ENCODE measurements at places on chromosomes 4 and X.

DNA sequence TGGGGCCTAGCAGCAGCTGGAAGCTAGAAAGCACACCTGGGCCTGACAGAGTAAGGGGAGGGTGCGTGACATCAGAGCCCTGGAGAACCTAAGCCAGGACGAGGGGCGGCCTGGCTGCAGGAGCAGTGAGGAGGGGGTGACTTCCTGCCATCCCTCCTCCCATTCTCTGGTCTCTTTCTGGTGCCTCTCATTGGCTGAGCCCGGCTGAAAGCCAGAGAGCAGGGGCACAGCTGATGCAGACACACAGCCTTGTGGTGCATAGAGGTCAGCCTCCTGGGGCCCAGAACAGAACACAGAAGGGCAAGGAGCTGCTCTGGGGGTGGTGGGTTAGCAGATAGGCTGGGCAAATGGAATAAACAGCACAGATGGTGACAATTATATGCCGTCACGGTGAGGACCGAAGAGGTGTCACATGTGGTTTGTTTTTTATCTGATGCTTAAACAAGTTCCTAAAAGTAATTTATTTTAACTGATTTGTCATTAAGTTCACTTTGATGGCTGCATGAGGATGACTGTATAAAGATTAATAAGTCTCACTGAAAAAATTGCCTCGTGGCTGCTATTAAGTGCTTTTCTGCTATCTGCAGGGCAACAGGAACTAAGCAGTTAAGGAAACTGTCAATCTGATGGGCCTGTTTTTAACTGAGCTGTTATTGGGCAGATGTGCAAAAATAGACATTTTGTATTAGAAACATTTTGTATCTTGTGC, 102.0 kb downstream of the FNIP2 start:
- DNase-seq, result no peak

DNA sequence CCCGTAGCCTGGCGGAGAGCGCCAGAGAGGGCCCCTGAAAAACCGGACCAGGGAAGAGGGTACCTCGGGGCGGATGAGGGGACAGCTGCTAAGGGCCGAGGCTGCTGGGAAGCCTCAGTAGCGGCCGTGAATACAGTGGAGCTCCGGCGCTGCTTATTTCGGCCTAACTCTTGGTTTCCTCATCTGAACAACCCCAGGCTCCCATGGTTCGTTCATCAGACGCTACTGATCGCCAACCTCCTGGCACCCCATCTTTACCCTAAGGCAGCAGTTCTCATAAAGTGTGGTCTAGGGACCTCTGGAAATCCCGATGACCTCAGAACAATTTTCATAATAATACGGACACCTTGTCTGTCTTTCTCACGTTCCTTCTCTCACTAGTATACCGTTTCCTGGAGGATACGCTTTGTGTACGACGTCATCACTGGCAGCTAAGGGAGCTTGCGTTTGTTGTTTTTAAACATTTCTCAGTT, 645 bp upstream of the RAB28 start:
- peak; percentile 46 for DNase-seq

- DNase-seq, result no peak
These were observed 208.1 kb upstream of the ARSJ start for GRCh38 chr4:114187592-114187991.

DNA sequence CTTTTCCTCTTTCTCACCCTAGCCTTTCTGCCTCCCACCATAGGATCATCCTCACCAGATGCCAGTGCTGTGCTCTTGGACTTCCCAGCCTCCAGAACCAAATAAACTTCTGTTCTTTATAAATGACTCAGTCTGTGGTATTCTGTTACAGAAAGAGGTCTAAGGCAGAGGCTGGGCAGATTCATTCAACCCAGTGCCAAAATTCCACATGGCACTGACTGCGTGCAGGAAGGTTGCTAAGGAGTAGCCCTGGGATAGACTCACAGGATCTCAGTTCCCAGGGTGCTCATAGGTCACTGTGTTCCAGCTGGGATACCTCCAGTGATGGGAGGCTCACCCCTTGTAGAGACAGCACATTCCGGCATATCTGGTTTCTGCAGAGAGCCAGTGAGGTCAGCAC, 22.0 kb downstream of the SORCS2 start:
- no peak for DNase-seq

DNA sequence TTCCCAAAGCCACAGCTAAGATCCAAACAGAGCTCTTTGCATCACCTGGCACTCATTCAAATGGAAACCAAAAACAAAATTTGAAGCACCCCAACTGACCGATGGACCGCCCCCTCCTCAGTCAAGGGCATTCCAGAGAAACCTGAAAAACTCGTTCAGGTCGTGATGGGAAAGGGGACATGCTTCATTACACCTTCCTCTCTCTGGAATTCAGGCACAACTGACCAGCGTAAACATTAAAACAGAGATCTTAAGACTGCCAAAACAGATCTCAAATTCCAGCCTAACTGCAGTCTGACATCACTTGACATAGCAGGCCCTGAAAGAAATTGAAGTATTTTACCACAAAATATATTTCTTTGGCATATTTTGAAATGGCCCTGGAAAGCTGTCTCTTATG, 28.5 kb downstream of the PTTG2 start:
- DNase-seq, result no peak

DNA sequence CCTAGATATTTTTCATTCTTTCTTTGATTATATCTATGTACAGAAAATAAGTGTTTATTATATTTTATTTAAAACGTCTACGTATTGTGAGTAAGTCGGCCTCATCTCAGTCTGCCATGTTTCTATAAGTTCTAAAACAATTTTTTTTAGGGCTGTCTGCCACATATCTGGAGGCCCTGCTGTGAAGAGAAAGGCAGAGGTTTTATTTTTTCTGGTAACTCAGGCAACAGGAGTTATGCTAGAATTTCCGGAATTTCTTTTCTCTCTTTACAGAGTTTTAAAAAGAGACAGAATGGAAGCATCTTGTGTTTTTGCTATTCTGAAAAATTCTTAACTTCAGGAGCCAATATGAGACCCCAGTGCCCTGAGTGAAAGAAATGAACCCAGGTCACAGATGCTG, 1124.0 kb upstream of the TENM3 start:
- DNase-seq, result no peak

GRCh38 chr4:119872371-119873016, 194.2 kb downstream of the MAD2L1 start:
- no peak for DNase-seq
